ENCODE measurements at places on chromosomes 3 and 15.

GRCh38 chr15:36109943-36110658 is 469.3 kb upstream of the CDIN1 start:
- DNase-seq, result peak; percentile 77

GRCh38 chr15:34722439-34722836 is 32.4 kb downstream of the GJD2 start:
- DNase-seq, result peak; percentile 20

GRCh38 chr15:78103406-78104118 is 11.2 kb downstream of the SH2D7 start:
- no peak for DNase-seq

DNA sequence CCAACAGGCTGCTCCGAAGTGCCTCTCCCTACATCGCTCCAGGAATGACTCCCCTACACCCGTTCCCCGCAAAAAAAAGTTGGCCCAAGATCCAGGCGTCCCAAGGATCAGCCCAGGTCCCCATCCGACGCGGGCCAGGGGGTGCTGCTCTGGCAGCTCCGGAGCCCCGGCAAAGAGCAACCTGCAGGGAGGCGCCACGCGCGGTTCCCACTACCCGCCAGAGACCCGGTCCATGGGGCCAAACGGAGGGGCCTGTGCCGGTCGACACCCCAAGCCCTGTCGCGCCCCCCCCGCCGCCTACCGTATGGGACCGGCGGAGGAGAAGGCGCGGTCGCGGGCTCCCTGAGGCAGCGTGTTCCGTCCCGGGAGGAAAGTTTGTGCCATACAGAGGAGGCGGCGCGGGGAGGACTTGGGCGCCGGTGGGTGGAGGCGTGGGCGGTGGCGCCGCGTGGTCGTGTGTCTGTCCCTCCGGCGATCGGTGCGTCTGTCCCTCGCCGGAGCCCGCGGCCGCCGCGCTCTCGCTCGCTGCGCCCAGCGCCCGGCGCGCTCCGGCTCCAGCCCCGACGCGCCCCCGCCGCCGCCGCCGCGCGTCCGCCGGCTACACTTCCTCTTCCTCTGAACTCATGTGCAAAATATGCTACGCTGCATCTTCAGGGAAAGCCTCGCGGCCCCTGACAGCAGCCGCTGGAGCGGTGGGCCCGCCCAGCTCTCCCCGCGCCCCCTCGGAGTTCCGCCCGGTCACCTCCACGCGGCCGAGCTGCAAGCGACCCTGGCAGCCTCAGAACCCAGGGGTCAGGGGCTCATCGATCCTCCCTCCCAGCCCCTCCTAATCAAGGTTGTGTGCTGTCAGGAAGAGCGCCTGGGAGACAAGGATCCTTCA is at the start of gene RFTN1:
TSS of gene RFTN1 (minus strand) at position 559 of the 880 bp plus-strand sequence. CDS start 19,830 bp downstream, outside the sequence.
- peak; percentile 78 for DNase-seq

- no peak for DNase-seq
Measured at GRCh38 chr3:163809540-163809993, 1268.7 kb downstream of the SI start.

DNA sequence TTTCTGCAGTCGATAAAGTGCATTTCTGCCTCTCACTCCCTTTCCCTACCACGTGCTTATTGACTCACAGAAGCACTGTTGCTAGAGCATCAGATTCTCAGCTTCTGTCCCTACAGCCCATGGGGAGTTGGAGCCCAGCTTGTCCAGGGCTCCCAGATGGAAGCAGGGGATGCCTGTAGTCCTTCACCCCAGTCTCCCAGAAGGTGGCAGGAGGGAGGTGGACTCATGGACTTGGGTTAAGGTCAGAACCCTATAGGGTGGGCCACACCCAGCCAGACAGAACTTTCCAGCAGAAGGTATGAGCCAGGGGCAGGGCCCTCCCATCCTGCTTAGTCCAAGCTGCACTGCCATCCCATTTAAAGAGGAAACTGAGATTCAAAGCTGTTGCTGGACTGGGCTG is 33.1 kb upstream of the SEMA3F start:
- no peak for DNase-seq

GRCh38 chr3:182596676-182597410 is 196.5 kb upstream of the ATP11B start:
- DNase-seq, result no peak

- peak; percentile 50 for DNase-seq
Measured at GRCh38 chr15:61835496-61836106, 224.6 kb downstream of the VPS13C start.

DNA sequence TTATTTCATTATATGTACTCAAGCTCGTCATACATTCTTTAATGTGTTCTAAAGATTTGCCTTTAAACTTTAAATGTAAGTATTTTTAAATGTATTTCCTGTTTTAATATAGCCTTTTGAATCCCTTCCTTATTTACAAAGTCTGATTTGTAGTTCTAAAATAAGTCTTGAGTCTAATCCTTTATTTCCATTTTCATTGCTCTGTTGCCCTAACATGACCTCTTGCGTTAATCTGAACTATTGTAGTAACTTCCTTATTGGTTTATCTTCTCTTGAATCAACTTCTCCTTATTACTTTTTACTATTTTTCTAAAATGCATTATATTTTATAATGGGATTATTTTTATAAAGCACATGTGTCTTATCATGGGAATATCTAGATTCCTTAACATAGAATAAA is 24.0 kb downstream of the KNL1 start:
- DNase-seq, result no peak

DNA sequence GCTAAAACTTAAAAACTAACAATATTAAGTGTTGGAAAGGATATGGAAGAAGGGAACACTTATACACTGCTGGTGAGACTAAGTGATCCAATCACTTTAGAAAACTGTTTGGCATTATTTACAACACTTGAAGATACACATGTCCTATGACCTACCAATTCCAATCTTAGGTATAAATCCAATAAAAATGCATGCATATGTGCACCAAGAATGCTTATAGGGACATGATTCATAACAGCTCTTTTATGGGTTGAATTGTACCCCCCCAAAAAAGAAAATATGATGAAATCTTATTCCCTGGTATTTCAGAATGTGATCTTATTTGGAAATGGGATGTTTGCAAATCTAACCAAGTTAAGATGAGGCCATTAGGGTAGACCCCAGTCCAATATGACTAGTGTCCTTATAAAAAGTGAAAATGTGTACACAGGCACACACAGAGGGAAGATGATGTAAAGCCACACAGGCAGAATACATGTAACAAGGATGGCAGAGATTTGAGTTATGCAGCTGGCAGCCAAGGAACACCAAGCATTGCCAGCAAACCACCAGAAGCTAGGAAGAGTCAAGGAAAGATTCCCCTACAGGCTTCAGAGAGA is 15.3 kb downstream of the CCR8 start:
- no peak for DNase-seq

DNA sequence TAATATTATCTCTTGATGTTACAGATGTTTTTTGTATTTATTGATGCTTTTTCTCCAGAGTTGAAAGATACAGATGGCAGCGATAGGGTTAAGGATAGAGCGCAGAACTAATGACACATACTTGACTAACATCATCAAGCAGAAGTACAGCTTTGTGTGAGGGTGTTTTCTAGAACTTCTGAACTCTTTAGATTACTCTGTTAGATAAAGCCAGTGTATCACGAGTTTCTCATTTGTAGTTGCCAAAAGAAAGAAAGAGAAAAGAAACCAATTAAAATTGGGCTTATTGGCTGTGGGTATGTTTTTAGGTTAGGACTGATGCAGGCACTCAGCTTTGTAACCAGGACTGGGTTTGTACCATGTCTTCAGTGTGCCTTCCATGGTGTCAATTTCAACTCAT is 6.6 kb upstream of the GPR171 start:
- no peak for DNase-seq

DNA sequence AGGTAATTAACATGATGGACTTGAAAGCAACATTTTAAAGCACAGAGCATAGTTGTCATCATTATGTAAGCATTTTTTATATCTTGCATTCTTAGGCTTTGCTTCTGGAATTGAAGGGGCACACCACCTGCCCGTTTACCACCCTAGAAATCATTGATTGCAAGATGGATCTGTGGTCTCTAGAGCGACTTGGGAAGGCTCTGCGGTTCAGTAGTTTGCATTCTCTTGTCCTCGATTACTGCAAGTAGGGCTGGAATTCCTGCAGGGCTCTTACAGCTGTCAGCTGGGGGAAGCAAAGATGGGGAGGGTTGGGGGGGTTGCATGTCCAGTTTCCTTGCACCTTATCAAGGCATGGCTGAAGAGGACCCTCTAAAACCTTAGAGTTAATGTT is 56.7 kb upstream of the RNF7 start:
- DNase-seq, result no peak

DNA sequence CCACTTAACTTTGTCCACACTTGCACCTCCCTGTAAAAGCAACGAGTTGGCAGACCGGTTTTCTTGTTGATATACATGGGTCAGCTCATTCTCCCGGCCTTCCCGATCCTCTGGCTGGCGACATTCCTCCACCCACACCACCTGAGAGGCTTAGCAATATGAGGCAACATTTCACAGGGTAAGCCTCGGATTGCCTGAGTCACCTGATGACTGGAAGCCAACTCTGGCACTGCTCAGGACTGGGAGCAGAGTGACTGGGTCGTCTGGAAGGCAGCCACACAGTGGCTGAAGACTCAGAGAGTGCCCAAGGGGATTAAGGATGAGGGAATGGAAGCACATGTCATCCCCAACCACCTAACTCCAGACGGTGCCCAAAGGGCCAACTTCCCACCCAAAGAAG is 9.8 kb downstream of the HOMER2 start:
- peak; percentile 9 for DNase-seq

GRCh38 chr15:68175526-68175925 is 29.6 kb downstream of the CALML4 start:
- DNase-seq, result no peak

DNA sequence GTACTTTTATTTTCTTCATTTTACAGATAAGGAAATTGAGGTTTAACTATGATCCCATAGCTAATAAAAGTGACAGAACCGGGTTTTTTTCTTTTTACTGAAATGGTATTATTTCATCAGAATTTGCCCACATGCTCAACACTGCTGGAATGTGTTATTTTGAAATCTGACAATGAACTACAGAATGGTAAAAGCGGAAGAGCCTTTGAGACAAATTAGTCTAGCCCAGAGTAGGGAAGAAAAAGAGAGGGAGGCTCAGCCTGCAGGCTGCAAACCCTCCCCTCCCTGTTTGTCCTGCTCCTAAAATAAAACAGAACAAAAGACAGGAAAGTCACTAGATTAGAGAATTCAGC is 100.3 kb upstream of the LIPC start:
- DNase-seq, result no peak

GRCh38 chr15:64767203-64767602 is 8.2 kb downstream of the RBPMS2 start:
- DNase-seq, result no peak

- DNase-seq, result no peak
Measured at GRCh38 chr3:23749609-23750008, 56.1 kb upstream of the UBE2E1 start.

GRCh38 chr15:100464888-100465287 is 63.9 kb downstream of the CERS3 start:
- no peak for DNase-seq

- no peak for DNase-seq
Measured at GRCh38 chr3:9163289-9163688, 86.2 kb downstream of the SRGAP3 start.

- no peak for DNase-seq
Measured at GRCh38 chr3:123479891-123480290, 31.0 kb upstream of the ADCY5 start.

- no peak for DNase-seq
Measured at GRCh38 chr3:144424606-144425005, 453.0 kb downstream of the DIPK2A start.

DNA sequence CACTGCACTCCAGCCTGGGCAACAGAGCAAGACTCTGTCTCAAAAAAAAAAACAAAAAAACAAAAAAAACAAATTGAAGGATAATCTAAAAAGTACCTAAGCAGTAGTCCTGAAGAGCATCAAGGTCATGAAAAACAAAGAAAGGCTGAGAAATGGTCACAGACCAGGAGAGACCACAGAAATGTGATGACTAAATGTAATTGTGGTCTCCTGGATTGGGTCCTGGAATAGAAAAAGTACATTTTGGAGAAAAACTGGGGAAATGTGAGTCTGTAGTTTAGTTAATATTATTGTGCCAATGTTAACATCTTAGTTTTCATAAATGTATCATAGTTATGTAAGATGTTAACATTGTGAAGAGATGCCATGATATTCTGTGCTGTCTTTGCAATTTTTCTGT is 267.5 kb upstream of the NR2E3 start:
- no peak for DNase-seq

DNA sequence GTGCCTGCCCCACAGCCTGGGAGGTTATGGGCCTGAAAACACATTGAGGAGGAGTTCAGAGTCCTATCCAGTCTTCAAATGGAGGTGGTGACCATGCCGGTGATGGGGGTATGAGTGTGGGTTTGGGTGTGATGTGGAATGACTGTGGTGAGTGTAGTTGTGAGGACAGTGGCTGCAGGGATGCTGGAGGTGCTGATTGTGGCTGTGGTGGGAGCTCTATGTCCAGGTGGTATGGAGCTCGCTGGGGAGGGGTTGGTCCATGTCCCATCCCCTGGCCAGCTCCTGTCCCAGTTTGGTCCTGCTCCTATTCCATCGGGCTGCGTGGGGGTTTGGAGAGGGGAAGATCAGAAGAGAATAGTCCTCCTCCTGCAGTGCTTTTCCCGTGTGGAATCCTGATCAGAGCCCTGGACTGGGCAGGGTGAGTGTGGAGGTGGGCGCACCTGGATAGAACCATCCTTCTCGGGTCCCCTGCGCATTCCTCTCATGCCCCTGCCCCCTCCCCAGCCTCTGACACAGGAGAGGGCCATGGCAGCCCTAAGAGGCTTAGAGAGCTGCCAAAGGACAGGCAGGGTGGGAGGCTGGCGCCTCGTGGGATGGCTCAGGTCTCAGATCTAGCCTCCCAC is 23.0 kb upstream of the GOLGA6C start:
- DNase-seq, result no peak

DNA sequence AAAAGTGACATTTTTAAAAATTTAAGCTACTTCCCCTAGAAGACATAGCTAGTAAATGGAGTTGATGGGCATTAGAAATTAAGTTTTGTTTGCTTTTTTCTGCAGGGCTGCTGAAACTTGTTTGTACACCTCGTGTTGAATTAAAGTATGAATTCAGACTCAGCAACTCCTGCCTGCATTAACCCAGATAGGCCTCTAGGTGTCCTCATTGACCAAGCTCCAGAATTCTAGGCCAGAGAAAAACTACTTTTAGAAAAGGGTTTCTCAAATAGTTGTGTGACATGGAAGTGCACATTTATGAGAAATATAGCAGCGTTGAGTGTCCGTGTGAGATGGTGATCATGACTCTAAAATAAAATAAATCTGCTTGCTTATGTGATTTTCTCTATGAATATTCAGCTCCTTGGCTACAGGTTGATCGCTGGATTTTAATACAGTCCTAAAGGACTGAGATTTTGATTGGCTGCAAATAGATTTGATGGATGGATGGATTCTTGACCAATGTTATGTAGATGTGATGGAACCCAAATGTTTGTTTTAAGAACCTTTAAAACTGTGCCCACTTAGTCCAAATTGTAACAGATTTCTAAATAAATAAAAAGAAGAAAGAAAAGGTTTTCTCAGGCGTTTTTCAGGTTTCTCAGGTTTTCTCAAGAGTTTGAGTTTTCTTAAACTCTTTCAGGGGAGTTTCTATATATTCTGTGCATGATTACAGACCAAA is 39.4 kb upstream of the LMOD3 start:
- peak; percentile 47 for DNase-seq
